ENCODE measurements at places on chromosomes 6 and 20.
A peak's percentile ranks its signal among the peaks of the same experiment; 100 is the strongest.

DNA sequence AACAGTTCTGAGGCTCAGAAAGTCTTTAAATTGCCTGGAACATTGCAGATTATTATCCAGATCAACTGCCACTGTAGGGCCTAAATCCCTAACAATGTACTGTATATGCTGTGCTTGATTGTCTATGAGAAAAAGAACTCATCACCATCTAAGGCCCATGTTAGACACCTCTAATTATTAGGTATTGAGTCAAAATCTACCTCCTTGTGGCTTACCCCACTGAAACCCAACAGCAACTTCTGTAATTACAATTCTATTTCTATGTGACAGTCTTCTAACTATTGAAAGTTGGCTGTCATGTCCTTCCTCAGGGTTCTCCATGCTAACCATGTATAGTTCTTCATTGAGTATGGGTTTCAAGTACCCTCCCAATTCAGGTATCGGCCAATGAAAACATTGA, 13.9 kb downstream of the MCM9 start:
- DNase-seq, result no peak

- DNase-seq, result no peak
Measured at GRCh38 chr20:56875052-56875659, 246.1 kb downstream of the TFAP2C start.

- no peak for DNase-seq
Measured at GRCh38 chr6:169529931-169530751, 171.7 kb downstream of the WDR27 start.

DNA sequence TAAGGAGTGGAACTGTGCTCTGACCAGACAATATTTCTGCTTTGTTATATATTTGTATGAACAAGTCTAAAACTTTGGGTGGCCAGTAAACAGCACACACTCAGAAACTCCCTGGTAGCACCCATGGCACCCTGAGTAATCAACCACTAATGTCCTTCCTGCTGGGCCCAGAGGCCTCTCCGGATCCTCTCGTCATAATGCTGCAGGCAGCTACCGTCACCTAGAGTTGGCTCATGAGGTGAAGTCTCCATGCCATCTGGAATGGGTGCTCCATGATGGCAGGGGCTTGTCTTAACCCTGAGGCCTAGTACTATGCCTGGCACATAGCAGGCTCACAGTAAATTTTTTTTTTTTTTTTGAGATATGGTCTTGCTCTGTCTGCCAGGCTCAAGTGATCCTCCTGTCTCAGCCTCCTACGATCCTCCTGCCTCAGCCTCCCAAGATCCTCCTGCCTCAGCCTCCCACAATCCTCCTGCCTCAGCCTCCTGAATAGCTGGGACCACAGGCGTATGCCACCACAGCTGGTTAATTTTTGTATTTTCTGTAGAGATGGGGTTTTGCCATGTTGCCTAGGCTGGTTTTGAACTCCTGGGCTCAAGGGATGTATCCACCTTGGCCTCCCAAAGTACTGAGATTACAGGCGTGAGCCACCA, 3.0 kb upstream of the SDCBP2 start:
- no peak for DNase-seq

- no peak for DNase-seq
Measured at GRCh38 chr20:1800777-1801176, 94.4 kb upstream of the SIRPA start.

- DNase-seq, result no peak
Measured at GRCh38 chr6:87151471-87151780, 3.9 kb upstream of the ZNF292 start.

DNA sequence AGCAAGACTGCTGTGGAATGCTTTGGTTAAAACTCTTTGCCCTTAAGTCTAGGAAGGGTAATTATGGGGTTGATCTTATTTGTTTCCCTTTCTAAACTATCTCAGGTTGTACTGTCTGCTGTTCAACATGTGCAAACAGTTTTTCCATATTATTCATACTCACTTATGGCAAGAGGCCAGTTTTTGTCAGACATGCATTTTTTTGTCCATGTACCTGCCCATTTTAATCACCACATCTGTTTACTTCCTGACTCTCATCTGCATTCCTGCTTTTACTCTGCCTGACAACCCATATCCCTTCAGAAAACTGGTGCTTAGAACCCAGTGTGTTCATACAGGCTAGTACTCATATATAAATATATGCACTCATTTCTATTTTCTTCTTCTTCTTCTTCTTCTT, 80.3 kb downstream of the LPA start:
- no peak for DNase-seq

DNA sequence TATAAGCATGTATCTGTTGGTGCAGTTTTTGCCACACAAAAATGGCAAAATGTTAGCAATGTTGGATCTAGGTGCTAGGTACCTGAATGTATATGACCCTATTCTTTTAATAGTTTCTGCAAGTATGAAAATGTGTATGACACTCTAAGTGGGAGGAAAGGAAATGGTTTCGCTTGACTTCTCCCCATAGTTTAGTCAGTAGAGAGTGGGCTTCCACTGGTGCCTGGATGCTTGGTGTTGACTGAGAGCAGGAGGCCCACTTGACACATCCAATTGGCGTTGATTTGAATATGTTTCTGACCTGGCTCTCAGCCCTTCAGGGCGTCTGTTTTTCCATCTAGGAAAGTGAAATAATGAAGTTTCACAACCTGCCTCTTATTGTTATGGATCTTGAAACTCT, 41.8 kb upstream of the GABRR1 start:
- DNase-seq, result no peak

DNA sequence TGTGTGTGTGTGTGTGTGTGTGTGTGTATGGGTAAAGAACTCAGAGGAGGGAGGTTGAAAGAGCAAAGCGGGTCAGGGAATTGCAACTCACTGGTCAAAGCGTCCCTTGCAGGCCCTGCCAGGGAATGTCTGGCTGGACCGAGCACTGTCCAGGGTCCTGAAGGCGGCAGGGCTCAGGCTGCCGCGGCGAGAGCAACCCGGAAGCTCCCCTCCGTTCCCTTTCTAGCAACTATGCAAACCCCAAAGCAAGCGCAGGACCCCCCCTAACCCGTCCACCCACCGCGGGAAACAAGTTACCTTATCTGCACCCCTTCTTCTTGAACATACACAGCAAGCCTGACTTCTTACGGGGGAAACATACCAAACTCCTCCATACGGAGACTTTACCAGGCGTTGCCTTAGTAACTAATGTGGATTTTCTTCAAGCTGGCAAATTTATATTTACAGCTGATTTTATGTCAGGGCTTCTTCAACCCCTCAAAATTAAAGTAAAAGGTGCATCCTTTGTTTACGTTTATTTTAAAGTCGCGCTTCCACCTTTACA, 538 bp upstream of the GRM1 start:
- peak; percentile 6 for DNase-seq

GRCh38 chr6:99605074-99605734, 1.4 kb upstream of the PRDM13 start:
- DNase-seq, result no peak

DNA sequence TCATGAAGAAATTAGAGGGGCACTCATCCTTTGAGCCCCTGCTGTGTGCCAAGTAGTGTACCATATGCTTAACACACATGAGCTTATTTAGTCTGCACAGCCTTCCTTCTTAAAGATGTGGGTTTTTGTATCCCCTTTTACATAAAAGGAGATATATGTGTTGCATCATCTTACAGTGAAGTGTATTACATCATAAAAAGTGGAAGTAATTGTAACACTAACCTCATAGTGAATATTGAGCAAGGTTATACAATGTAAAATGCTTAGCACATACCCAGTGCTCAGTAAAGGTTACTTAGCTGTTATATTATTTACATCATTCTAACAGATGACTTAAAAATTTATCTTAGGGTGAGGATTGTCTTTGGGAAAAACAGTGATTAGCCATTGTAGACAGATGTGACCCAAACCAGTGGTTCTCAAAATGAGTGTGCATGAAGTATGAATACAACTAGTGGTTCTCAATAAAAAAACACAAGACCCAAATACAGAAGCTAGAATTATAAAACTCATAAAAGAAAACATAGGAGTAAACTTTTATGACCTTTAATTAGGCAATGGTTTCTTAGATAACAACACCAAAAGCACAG, 3.8 kb upstream of the PIGU start:
- DNase-seq, result no peak

GRCh38 chr6:159959976-159960384, 8.9 kb upstream of the IGF2R start:
- no peak for DNase-seq

GRCh38 chr6:56909115-56909907, 45.6 kb upstream of the BEND6 start:
- no peak for DNase-seq

DNA sequence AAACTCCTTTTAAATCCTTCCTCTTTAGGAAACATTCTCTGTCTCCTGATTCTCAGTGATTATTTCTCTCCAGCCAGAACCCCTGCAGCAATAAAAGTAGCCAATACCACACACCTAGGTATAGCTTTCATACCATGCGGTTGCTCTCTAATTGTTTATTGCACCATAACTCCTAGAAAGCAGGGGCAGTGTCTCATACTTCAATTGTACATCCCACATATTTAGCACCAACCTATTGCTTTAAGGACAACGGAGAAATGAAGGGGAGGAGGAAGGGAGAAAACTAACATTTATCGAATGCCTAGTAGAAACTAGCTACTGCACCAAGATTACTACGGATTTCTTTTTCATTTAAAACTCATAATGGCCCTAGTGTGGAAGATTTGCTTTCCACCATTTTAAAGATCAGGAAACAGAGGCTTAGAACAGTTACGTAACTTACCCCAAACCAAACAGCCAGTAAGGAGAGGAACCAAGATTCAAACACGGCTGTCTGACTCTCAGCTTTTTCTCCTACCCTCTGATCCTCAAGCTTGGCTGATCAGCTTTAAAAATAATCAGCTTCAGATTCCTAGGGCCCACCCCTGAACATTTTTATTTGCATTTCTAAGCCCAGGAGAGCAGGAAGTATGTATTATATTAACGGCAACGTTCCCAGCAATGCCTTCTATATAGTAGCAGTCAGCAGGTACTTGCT, 43.4 kb upstream of the ATXN1 start:
- no peak for DNase-seq

All from activated T-helper 9 cell treated with anti-CD3 and anti-CD28 coated beads, Interleukin-2, amount 50 U/mL, for 16 hours (primary cell).